Frontal cortex (tissue), 4 donors: ENCODE measurements at places on chromosomes 7 and 10. TPM values are rescaled to one million over a fixed set of nuclear protein-coding genes. Genes with fewer than 3 reads are reported as not detected.

DNA sequence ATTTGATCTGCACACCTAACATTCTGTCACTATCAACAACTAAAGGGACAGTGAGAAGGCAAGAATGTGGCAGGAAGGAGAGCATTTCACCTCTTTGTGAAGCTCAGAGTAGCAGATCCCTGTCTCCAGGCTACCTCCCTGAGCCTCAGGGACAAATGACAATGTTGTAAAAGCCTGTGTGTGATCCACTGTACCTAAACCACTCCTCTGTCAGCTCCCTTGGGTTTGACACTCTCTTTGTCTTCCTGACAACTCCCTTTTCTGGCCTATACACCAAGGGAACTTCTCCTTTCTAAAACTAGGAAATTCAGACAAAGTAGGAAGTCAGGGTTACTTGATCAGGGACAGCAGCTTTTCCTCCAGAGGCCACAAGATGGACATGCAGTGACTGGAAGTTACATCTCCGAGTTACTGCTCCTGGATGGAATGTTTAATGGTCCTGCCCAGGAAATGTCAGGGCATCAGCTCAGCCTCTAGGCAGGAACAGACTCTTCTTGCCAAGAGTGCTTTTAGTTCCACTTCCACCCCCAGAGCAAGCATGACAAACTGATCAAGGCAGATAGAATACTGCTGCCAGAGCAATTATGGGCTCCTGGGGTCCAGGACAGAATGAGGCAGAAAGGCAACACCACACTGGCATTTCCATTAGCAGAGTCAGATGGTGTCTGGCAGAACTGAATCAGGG lies 1014.5 kb upstream of the LRRTM3 start:
- DNase-seq, result no peak

Gene BMPR1A
- total RNA-seq, result 46.5 TPM

GRCh38 chr7:57179776-57180415 lies 47.7 kb upstream of the ZNF479 start:
- DNase-seq, result no peak

DNA sequence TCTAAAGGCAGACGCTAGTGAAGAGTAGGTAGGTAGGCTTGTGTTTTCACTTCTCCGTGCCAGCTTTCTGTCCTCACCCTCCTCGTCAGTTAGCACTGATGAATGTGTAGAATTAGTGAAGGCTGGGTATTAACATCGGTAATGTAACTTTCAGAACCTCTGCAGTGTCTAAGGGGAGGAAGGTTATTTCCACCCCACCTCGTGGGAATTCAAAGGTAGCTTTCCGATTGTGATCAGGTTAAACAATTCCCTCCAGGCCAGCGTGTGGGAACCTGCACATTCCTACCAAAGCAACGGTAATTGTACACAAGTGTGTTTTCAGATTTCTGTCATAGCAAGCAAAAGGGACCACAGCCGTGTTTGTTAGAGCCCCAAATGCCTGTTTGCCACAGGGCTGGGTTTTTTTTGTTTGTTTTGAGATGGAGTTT lies 405.0 kb upstream of the GALNT17 start:
- no peak for DNase-seq

DNA sequence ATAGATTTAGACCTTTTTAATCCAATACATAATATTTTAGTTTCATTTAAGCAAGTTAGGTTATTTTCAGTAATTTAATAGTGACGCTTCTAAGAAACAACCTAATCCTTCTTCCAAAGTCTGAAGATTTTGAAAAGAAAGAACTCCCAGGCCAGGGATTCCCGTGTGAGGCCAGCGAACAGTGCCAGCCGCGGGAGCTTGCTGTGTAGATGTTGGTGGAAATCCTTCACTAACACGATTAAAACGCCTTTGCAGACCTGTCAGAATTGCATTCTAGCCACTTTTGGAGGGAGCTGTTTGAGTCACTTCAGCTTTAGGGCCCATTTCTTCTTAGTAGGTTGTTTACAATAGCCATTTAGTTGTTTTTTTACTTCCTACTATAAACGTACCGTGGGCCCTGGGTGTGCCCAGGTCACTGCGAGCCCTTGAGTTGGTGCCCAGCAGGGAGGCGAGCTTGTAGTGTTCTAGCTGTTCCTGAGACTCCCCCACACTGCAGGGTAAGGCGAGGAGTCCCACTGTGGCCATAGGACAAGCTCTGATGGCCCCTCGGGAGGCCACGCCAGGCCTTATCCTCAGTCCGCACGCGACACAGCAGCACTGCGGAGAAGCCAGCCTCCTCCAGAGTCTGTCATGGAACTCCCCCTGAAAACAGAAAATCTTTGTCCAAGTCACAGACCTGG lies 32.3 kb downstream of the PPP2R2D start:
- DNase-seq, result no peak

DNA sequence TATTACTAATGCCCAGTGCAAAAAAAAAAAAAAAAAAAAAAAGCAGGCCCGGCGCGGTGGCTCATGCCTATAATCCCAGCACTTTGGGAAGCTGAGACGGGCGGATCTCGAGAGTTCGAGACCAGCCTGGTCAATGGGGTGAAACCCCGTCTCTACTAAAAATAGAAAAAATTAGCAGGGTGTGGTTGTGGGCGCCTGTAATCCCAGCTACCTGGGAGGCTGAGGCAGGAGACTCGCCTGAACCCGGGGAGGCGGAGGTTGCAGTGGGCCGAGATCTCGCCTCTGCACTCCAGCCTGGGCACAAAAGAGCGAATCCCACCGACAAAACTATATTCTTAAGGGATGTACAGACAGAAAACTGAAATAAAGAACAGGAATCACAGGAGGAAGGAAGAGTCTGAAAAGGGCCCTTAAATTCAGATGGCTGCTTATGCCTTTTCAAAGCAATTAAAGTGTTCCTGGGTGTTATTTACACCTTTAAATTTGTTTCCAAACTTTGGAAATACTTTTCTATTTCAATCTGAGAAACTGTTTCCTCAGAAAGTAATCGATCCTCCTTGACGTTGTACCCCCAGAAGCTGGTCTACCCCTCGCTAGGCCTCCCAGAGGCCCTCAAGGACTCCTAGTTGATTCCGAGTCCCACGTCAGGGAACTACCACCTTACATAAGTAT lies 2.0 kb upstream of the KMT2E start:
- no peak for DNase-seq

DNA sequence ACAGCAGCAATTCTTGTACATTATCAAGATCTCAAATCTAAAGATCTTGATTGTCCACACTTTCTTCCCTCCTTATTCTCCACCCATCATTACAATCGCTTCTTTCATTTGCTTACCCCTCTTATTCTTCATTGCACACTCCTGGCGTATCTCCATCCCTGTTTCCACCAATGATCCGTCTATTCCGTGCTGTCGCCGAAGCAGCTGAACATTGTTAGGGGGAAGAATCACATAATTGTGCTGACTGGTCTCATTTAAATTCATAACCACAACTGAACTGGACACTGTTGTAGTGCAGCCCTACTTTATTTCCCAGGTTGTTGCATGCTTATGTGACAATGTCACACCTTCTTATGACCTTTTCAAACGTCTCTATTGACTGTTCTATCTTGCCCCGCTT lies 18.9 kb upstream of the NRP1 start:
- no peak for DNase-seq

GRCh38 chr10:117748058-117748457 lies 205.5 kb downstream of the EMX2 start:
- no peak for DNase-seq

DNA sequence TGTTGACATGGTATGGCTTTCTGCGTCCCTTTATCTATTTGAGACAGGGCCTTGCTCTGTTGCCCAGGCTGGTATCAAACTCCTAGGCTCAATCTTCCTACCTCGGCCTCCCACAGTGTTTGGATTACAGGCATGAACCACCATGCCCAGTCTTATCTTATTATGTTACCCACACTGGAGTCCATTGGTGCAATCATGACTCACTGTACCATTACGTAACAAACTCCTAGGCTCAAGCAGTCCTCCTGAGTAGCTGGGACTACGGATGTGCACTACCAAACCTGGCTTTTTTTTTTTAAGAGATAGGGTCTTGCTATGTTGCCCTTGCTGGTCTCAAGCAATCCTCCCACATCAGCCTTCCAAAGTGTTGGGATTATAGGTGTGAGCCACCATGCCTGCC lies 66.7 kb downstream of the CCDC3 start:
- DNase-seq, result no peak

DNA sequence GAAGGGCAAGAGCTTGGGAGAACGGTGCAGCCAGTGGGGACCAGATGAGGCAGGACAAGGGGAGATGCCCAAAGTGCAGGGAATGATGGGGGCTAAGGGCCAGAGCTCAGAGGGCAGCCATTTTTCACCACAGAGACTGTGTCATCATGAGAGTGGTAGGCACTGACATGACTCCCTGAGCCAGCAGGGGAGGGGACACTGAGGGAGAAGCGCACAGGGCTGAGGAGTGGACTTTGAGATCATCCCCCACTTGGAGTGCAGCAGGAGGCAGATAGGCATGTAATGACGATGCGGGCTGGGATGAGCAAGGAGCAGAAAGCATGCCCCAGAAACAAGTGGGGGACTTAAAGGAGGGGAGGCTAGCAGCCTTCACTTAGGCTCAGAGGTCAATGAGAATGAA lies 5.2 kb upstream of the SMKR1 start:
- no peak for DNase-seq

- DNase-seq, result no peak
Measured at GRCh38 chr10:103451091-103451813, 918 bp downstream of the CALHM2 start.

Gene PRPS1L1
- total RNA-seq, result not detected

Gene TCAF2
- total RNA-seq, result under 0.01 TPM

DNA sequence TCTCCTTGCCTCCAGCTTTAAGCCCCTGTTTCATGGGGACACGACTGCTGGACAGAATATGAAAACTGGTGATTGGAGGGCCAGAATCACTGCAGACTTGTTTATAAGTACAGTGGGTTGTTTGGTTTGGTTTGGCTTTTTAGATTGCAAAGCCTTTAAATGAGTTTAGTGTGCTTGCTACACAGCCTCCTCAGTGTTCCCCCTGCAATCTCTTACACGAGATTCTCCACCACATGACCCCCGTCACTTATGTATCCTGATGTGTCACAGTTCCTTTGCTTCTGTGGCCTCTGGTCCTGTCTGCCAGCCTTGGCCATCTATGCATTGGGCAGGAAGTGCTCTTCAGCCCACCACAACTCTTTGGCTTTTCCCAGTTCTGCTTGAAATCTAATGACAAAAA lies 103.7 kb upstream of the ANKRD1 start:
- DNase-seq, result no peak

DNA sequence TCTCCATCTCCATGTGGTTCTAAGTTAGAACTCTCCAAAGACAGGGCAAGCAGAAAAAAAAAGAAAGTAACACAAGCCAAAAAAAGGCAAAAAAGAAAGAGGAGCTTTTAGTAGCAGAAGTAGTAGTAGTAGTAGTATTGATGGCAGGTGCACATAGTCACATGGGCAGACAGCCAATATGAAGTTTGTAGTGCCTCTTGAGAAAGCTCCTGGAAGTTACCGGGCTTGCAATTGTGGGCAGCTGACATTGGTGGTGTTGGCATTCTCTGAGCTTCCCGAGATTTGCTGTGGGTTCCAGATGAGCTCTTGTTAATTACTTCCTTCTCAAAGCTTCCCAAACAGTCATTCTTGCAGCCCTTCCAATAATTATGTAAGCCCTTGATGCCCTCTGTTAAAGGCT lies 1128.5 kb downstream of the TYW1 start:
- no peak for DNase-seq

- no peak for DNase-seq
Measured at GRCh38 chr7:117269417-117269816, 53.4 kb downstream of the WNT2 start.

Gene SH2D4B
- total RNA-seq, result 1.2 TPM

Gene ZNF853
- total RNA-seq, result 23.6 TPM

DNA sequence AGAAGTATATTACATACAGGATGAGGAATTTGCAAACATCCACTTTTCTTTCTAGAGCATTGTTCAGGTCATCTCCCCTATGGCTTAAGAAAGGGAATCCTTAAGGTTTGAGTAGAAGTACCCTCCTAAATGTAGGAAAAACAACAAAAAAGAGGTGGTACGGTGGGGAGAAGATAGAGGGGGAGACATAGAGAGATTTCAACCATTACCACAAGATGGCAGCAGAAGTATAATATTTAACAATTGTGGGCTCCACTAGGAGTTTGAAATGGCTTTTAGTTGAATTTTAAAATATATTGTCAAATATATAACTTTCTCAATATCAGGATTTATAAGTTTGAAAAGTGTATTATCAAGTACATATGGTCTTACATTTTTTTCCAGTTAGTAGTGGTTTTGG lies 72.7 kb upstream of the PRKG1 start:
- DNase-seq, result no peak

DNA sequence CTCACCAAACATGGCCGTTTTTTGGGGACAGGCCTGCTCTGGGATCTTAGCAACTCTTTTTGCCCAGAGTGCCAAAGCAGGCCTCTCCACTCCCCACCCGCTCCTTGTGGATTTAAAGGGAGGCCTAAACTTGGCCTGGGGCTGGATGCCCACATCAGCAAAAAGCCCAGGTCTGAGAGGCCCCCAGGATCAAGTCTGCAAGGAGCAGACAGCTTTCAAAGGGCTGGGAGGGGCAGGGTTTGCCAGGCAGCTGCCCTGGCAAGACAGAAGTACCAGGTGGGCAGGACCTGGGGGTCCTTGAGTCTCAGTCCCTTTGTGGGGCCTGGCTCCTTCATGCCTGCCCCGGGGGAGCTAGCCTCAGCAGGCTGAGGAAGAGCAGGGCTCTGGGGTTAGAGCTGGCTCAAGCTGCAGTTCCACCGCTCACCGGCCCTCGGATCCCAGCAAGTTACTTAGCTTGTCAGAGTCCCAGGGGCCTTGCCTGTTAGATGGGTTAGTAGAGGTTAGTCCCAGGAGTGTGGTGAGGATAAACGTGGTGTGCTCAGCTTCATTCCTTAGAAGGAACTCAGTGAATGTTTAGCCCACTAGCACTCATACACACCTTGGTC lies 56.2 kb downstream of the ARHGAP22 start:
- DNase-seq, result no peak

GRCh38 chr7:32255036-32255435 lies 184.8 kb upstream of the PDE1C start:
- DNase-seq, result no peak

DNA sequence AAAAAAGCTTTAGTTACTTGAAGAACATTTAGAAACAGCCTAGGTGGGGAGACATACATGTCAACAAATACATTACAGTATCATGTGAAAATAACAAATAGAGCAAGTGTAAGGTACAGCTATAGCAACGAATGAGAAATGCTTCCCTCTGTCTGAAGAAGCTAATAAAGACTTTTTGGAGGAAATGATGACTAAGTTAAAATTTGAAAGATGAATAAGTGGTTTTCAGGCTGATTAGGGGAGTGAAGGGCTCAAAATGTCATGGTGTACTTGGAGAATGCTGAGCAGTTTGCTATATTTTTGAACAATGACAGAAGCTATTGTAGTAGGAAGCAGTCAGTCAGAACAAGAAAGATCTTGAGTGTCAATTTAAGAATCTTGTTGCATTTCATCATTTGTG lies 2.8 kb upstream of the ARMC3 start:
- no peak for DNase-seq
